ENCODE measurements at places on chromosomes 2 and 18.

- DNase-seq, result no peak
Measured at GRCh38 chr2:98472132-98472650, 27.5 kb downstream of the INPP4A start.

DNA sequence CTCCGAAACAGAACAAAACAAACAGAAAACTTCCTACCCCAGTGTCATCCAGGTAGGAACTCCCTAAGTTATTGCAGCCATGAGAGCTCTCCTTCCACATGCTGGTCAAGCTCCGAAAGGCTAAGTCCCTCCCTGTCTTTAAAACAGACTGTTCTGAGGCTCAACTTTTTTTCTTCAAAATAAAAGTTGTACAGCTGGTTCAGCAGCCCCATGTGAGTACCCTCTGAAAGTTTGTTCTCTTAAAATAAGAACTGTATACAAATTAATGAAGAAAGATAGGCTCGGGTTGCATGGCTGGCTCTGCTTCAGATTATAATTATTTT lies at the start of gene PDE1A:
TSS of gene PDE1A (minus strand) at position 119 of the 323 bp plus-strand sequence.
- DNase-seq, result no peak

- no peak for DNase-seq
Measured at GRCh38 chr2:48270209-48270608, 259.7 kb upstream of the STON1 start.

DNA sequence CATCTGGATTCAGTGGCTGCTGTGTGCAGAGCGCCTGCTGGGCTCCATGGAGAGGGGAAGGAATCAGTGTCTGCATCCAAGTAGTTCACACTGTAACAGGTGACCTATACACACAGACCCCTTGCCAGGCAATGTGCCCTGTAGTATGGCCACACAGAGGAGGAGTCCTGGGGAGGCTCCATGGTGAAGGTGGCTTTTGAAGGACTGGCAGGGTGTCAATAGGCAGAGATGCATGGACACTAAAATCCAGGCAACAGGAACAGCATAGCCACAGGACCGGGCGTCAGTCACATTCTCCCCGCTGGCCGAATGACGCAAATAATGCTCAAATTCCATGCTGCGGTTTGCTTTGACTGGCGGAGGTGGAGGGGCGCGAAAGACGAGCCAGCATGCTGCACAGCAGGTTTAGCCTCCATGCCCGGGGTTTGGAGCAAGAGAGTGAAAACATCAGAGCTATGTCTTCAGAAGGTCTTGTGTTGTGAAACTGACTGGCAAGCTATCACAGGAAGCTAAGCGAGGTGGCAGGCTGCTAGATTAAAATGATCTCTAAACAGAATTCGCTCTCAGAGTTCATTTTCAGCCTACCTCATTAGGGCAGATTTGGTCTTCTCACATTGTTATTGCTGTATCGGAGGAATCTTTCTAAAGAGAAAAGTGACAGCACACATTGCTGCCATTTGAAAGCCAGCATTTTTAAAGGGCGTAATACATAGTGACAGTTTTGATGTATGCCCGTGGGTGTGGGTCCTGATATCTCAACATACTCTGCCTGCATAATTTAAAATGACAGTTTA lies 1.2 kb upstream of the CHMP1B start:
- peak; percentile 40 for DNase-seq

GRCh38 chr18:32701313-32701712 lies 71.5 kb downstream of the KLHL14 start:
- no peak for DNase-seq

DNA sequence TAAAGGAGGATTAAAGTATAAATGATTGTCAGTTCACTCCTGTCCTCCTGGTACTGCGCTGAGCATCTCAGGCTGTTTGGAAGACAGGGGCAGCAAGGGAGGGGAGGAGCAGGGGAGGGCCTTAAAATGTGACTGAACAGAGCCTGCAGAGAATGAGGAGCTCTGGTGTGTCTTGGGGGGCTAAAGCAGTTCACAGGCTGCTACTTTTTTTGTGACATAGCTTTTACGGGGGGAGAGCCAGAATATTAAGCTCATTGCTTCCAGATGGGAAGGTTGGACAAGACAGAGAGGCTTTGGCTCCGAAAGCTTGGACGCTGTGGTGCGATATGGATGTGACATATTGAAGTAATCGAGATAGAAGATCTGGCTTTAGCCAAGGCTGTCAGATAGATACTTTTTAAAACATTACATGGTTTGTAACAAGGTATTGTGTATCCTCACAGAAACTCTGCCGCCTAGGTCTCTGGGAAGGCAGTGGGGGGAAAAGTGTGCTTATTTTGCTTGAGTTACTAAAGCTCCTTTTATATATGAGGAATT lies 40.5 kb downstream of the RDH14 start:
- DNase-seq, result no peak

- no peak for DNase-seq
Measured at GRCh38 chr2:191597186-191597751, 80.7 kb upstream of the NABP1 start.

- DNase-seq, result no peak
Measured at GRCh38 chr18:34495506-34495905, 214.6 kb upstream of the DTNA start.

- no peak for DNase-seq
Measured at GRCh38 chr18:28366676-28367075, 189.7 kb upstream of the CDH2 start.

DNA sequence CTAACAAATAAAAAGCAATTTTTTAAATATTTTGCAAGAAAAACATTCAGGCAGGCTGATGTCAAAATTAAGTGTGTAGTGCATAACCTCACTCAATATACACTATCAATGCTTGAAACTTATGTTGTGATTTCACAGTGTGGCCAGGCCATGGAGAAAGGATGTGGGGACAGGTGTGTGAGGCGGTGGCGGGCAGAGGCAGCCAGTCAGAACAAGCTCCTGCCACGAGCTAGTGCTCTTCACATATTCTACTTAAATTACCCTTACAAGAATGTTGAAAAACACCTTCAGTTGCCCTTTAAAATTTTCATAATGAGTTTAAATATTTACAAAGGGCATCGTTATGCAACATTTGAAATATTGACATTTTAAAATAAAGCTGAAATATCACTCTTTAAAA lies 43.2 kb downstream of the CYB5A start:
- no peak for DNase-seq

DNA sequence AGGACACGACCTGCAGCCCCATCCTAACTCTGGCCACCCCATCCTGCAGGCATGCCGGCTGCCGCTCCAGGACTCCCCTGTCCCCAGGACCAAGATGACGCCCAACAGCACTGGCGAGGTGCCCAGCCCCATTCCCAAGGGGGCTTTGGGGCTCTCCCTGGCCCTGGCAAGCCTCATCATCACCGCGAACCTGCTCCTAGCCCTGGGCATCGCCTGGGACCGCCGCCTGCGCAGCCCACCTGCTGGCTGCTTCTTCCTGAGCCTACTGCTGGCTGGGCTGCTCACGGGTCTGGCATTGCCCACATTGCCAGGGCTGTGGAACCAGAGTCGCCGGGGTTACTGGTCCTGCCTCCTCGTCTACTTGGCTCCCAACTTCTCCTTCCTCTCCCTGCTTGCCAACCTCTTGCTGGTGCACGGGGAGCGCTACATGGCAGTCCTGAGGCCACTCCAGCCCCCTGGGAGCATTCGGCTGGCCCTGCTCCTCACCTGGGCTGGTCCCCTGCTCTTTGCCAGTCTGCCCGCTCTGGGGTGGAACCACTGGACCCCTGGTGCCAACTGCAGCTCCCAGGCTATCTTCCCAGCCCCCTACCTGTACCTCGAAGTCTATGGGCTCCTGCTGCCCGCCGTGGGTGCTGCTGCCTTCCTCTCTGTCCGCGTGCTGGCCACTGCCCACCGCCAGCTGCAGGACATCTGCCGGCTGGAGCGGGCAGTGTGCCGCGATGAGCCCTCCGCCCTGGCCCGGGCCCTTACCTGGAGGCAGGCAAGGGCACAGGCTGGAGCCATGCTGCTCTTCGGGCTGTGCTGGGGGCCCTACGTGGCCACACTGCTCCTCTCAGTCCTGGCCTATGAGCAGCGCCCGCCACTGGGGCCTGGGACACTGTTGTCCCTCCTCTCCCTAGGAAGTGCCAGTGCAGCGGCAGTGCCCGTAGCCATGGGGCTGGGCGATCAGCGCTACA lies 2.1 kb downstream of the GPBAR1 start:
- DNase-seq, result no peak

DNA sequence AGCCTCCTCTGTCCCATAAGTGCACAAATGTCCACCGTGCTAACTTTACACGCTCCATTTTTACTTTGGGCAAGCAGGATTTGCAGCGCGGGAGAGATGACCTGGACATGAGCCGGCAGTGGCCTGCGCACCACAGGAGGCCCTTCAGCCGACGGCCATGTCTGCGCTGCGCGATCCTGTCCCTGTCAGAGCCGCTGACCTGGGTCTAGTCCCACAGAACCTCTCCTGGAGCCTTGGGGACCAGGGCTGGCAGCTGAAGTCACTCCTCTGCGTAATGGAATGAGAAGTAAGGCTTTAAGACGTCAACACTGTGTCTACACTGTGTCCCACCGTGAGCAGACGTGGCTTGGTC lies 29.6 kb downstream of the ADI1 start:
- no peak for DNase-seq

GRCh38 chr2:112148477-112148876 lies 10.3 kb downstream of the FBLN7 start:
- no peak for DNase-seq

- DNase-seq, result no peak
Measured at GRCh38 chr2:88733155-88733902, 41.9 kb downstream of the RPIA start.

DNA sequence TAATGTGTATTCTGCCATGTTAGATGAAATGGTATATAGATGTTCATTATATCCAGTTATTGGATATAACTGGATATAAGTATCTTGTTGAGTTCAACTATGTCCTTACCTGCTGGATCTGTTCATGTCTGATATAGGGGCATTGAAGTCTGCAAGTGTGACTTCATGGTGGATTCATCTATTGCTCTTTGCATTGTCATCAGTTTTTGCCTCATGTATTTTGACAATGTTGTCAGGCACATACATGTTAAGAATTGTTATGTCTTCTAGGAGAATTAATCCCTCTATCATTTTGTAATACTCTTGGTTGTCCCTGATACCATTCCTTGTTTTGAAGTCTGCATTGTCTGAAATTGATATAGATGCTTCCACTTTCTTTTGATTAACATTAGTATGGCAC lies 15.4 kb downstream of the ZNF24 start:
- DNase-seq, result no peak

DNA sequence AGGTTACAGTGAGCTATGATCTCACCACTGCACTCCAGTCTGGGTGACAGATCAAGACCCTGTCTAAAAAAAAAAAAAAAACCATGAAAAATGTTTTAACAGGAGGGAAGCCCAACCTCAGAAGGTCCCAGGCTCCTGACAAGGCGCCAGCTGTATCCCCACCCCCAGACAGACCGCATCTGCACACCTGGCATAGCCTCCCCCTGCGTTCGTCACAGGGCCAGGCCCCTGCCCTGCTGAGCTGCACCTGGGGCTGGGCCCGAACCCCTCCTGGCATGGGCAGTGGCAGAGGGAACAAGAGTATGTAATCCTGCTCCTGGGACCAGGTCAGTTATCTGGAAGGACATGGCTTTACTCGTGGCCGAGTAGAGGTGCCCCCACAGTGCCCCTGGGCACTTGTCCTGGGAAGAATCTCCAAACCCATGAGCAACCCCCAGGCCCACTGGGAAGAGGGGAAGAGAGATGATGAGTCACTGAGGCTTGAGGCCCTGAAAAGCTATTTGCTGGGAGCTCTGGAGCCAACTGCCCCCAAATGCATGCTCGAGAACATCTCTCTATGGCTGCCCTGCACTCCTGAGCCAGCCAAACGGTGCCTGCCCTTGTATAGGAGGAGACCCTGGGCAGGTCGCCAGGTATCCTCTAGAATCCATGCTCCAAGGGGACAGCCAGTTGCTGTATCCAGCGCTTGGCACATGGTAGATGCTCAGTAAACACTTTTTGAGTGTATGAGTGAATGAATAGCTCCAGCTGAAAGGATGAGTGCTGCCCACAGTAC lies 265.5 kb downstream of the ATAD2B start:
- DNase-seq, result no peak

- DNase-seq, result no peak
Measured at GRCh38 chr18:2303517-2304238, 267.6 kb downstream of the METTL4 start.

- DNase-seq, result no peak
Measured at GRCh38 chr18:57208047-57208446, 61.2 kb downstream of the BOD1L2 start.

- DNase-seq, result no peak
Measured at GRCh38 chr2:9965119-9965822, 13.8 kb downstream of the GRHL1 start.

DNA sequence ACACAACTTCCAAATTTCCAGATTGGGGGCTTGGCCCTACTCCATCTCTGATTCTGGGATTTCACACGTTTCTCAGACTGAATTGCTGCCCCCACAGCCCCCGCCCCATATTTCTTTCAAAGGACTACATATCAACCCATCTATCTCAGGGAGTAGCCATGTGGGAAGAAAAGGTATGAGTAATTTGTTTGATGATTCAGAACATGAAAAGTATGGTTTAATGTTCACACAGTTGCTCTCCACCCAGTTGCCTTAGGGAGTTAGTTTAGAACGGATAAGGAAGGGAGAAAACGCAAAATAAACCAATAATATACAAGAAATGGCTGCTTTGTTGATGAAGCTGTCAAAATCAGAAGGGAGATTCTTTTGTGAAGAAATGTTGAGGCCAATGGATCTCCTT lies 145.1 kb downstream of the PIEZO2 start:
- DNase-seq, result no peak

- no peak for DNase-seq
Measured at GRCh38 chr2:219430633-219431615, 3.7 kb upstream of the SPEG start.

GRCh38 chr2:84395820-84396219 lies 63.3 kb downstream of the SUCLG1 start:
- no peak for DNase-seq

DNA sequence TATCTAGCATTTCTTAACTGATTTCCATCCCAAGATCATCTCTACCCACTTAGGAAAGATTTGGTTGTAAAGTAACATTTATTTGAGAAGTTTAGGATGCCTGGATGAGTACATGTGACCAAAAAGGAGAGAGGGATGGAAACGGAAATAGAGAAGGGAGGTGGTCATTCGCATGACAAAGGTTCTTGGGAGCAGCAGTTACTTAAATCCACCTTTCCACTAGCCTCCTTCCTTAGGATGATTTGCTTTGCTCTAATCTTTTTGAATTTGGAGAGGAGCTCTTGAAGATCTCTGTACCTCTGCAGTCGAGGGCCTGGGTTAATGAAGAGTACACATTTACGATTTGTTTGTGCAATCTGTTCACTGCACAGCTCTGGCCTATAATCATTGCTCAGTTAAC lies 623.5 kb downstream of the EPHA4 start:
- DNase-seq, result no peak

All from stimulated activated naive CD4-positive, alpha-beta T cell treated with Interleukin-2 at 50 U/mL for 16 hours (primary cell).